Sigmoid colon (tissue), 7 donors: ENCODE measurements at places on chromosomes 5 and 9. TPM values are rescaled to one million over a fixed set of nuclear protein-coding genes. Genes with fewer than 3 reads are reported as not detected.

Gene ADAMTS2
- polyA plus RNA-seq: 5.9 TPM

Gene CARTPT
- not detected for polyA plus RNA-seq

Gene SLC31A2
- polyA plus RNA-seq: 10.8 TPM

Gene PFN3
- polyA plus RNA-seq: not detected

Gene TLX3
- not detected for polyA plus RNA-seq

Gene OGN
- 10.8 TPM for polyA plus RNA-seq

Gene PIP5KL1
- polyA plus RNA-seq: not detected

Gene GGTA1
- polyA plus RNA-seq: 3.6 TPM

Gene ADRA1B
- polyA plus RNA-seq: not detected

Gene PAEP
- not detected for polyA plus RNA-seq

Gene SLC4A9
- 0.25 TPM for polyA plus RNA-seq

Gene ZFAND5
- 49.5 TPM for polyA plus RNA-seq

Gene ARL14EPL
- polyA plus RNA-seq: 0.04 TPM

Gene HACD4
- polyA plus RNA-seq: 1.4 TPM

Gene CCL27
- not detected for polyA plus RNA-seq

Gene EIF4E1B
- polyA plus RNA-seq: not detected

Gene MYORG
- 5.5 TPM for polyA plus RNA-seq

DNA sequence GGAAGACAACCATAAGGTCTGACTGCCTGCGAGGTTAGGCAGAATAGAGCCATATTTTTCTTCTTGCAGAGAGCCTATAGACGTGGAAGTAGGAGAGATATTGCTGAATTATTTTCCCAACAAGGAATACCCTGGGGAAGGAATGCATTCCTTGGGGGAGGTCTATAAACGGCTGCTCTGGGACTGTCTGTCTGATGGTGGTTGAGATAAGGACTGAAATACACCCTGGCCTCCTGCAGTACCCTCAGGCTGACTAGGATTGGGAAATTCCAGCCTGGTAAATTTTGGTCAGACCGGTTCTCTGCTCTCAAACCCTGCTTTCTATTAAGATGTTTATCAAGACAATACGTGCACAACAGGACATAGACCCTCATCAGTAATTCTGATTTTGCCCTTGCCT is 617.5 kb upstream of the GRIN3A start:
- DNase-seq: no peak

DNA sequence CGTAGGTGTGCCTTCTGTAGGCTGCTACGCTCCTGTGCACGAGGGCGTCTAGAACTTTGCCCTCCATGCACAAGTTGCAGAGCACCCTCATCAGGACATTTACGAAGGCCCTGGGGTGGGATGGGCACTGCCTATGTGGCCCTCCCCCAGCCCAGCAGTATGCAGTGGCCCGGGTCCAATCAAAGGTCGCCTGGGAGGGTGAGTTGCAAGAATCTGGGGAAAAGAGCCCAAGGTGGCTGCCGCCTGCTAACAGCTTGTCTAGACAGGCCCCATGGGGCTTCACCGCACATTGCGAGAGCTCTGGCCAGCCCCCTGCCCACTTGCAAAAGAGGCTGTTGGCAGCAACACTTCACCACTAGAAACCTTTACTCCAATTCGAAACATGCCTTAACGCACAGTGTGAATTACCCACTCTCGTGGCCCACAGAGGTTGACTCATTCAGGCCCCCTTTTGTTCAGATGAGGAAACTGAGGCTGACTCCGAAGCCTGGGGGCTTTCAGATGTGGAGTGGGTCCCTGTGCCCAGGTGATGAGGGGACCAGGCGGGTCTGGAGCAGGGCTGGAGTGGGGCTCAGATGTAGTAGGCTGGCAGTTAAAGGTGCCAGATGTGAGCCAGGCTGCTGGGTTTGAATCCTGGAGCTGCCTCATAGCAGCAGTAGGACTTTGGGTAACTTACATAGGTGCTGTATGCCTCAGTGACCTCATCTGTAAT is 31.8 kb upstream of the IL17B start:
- peak; percentile 84 for DNase-seq

- no peak for DNase-seq
Observed at GRCh38 chr9:94980947-94981722, 254.6 kb downstream of the AOPEP start.

- DNase-seq: peak; percentile 53
Observed at GRCh38 chr5:132011622-132012343, at the start of gene ACSL6. TSS of gene ACSL6 (minus strand) at chr5:132011658. CDS start at chr5:132011553, 105 bp downstream.

GRCh38 chr9:125330587-125330986 is 69.0 kb downstream of the GAPVD1 start:
- DNase-seq: no peak

DNA sequence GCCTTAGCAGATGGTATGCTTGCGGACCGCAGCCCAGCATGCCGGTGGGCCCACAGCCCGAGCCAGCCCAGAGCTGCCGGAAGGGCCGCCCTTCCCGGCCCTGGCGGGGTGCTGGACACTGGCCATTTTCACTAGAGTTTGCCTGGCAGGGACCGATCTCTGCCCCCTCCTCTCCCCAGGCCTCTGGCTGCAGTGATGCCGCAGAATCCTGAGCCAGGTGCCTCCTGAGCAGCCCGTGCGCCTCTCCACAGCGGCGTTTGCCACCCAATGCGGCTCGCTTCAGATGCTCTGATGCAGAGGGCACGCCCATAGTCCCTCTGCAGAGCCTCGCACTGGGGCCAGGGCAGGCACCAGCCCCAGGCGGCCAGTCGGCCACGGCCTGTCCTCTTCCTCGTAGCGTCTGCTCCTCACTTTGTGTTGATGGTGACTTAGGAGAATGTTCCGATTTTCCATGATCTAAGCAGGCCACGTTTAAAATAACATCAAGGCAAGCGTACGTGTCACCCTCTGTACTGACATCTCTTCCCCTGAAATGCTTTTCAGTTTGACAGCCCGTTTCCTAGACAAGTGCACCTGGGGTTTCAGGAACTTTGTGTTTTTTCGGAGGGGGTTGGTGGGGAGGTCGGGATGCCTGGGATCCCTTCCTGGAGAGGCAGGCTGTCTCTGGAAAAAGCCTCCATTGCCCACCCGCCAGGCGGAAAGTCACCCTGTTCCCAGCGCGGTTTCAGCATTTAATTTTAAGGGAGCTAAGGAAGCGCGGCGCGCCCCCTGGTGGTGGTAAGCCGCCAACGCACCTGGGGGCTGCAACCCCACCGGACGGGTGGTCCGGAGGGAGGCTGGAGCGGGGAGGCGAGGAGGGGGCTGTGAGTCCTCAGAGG is 29.8 kb upstream of the HMCN2 start:
- peak; percentile 86 for DNase-seq

- no peak for DNase-seq
Observed at GRCh38 chr5:74196233-74196632, 444.3 kb downstream of the ENC1 start.

DNA sequence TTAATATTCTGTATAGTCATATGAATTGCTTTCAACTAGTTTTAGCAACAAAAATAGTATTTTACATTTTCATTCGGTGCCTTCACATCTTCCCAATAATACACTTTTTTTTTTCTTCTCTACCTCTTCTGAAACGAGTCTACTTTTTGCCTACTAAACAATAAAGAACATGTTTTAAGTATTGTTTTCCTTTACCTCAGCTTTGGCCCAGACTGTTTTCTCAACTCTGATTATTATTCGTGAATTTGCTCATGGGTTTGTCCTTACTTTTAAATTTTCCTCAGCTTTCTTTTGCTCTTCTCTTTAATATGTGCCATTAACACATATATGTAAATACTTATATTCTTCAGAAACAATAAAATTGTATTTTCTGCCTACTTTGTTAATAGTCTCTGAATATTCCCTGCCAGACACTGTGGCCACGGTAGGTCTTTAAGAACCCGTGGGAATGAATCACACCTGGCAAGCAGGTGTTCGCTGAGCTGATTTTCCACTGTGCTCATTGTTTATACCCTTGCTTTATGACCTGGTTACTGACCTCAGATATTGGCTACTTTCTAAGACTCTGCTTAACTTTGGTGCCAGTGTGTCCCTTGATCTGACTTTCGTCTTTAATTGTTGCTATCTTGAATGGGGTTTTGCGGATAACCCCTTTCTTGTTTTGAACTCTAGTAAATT is 49.1 kb downstream of the FAM170A start:
- no peak for DNase-seq

DNA sequence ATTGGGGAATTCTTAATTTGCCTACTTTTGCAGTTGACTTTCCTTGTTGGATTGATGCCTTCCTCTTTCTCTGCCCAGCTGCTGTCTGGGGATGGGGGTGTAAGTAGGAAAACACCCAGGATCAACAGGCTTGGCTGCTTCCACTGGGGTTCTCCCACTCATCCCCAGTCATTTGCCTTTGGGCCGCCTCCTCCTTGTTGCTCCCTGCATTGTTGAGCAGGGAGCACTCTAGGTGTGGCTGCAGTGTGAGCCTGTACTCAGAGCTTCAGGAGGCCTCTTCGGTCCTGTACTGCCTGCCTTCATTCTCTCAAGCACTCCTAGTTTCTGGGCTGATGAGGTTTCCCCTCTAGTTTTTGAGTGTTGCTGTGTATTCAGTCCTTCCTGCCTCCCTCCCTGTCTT is 12.1 kb downstream of the RHOBTB3 start:
- DNase-seq: no peak

DNA sequence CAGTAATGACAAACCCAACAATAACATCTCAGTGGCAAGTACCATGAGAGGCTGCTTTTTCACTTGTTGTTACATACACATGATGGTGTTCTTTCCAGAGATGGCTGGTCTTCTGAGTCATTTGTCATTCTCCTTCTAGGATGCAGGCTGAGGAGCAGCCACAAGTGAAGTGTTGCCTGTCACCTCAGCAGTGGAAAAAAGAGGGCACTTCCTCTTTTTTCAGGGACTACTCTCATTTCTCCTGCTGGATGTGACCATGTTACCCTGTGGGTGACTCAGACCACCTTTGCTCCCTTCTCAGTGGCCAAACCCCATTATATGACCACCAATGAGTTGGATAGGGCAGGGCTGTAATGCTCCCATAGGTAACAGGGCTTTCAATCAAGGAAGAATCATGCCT is 587.0 kb upstream of the ADAMTS16 start:
- DNase-seq: no peak

DNA sequence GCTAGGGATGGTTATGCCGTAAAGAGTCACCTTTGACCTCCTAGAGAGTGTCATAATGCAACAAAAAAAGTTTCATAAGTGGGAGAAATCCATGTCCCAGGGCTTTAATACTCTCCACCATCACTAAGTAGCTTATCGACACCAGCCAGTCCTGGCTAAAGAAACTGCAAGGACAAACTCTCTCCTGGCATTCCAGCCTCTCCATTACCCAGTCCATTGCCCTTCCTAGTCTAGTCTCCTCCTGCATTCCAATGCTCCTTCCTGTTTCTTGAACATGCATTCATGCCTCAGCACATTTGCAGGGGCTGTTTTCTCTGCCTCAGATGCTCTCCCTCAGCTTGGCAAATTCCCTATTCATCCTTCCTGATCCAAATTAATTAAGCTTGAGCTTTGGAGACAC is 364.1 kb downstream of the BRINP1 start:
- DNase-seq: no peak

DNA sequence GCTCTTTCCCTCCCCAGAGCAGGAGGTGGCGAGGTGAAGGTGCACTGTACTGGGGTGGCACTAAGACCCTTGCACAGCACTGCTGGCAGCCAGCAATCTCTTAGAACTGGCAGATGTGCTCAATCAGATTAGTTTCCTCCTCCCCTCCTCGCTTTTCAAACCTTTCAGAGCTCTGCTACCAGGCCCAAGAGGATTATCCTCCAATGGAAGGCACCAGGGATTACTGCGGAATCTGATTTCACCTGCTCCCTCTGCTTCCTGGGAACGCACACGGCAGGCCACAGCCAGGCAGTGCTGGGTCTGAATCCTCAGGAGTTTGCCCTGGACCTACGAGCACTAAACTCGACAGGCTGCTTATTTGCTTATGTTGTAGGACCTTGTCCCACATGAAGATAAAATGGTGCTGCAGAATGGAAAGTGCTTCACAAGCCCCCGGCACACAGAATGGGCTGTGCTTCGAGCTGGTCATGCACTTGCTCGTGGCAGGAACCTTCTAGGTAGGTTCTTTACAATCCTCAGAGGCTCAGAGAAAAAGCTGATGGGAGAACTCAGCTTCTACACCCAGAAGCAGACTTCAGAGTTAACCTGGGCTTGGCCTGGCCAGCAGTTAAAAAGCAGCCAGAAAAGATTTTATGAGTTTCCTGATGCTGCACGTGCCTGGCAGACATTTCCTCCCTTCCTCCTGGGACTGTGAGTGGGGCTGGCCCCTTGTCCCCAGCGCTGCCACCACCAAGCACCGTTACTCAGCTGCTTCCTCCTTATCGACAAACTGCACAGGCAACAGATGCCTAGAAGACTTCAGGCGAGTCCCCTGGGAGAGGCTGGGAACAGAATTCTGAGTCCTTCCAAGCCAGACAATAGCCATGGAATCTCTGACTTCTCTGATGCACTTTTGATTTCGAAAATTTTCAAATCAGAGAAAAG is 33.1 kb downstream of the FABP6 start:
- no peak for DNase-seq

DNA sequence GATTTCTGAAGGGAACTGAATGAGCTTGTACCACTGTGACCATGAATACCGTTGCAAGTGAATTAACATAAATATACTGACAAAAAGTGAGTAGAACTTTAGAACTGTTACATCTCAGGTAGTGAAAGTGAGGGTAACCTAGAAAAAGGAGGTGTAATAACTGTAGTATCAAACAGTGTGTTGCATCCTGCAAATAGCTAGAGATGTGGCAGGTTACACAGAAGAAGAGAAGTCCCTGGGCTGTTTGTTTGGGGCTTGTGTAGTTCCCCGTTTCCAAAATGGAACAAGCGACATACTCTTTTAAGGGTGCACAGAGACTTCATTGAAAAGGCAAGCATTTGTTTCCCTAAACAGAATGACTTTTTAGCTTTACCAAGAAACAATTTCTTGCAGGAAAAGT is 214.8 kb downstream of the NR3C1 start:
- no peak for DNase-seq

DNA sequence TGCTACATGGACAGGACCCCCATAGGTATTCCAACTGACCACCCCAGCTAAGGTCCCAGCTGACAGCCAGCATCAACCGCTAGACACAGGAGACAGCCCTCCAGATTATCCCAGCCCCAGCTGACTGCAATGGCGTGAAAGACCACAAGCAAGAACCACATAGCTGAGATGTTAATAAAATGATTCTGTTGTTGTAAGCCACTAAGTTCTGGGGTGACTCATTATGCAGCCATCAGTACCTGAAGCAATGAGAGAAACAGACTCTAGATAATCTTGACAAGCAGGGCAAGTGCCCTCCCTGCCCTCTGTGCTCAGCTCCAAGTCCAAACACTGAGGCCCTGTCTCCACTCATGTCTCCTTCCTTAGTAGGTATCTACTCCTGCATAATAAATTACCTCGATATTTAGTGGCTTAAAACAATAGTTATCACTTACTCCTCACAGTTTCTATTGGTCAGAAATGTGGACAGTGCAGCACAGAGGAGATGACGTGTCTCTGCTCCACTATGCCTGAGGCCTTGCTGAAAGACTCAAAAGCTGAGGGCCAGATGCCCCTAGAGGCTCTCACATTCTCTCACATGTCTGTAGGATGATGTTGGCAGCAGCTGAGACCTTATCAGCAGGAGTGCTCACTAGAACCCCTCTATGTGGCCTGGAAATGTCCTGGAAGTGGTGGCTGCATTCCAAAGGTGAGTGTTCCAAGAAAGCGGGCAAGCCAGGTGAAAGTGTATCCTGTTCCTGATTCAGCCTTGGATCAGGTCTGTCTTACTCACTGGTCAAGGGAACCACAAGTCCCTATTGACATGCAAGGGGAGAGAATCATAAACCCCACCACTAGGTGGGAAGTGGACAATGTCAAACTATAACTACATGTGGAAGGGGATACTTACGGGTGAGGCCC is 2.5 kb downstream of the MGAT1 start:
- no peak for DNase-seq

GRCh38 chr5:141547488-141547887 is 58.6 kb downstream of the PCDHGC5 start:
- no peak for DNase-seq
